ENCODE measurements at places on chromosomes 1 and 21.
A peak's percentile ranks its signal among the peaks of the same experiment; 100 is the strongest.

DNA sequence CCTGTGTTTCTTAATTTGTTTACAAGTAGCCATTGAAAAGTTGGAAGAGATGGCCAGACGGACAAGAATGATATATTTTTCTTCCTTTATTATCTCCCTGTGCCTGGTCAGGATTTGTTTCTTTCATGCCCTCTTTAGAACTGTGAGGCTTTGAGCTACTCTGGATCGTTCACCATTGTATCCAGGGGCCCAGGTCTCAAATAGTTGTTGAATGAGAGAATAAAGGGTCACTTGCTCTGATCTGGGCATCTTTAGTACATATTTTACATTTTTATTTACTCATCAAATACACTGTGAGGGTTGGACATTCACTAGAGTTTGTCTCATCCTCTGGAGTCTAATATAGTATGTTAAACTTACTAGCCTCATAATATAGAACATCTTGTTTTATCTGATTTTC, 48.7 kb downstream of the IVNS1ABP start:
- DNase-seq = no peak

DNA sequence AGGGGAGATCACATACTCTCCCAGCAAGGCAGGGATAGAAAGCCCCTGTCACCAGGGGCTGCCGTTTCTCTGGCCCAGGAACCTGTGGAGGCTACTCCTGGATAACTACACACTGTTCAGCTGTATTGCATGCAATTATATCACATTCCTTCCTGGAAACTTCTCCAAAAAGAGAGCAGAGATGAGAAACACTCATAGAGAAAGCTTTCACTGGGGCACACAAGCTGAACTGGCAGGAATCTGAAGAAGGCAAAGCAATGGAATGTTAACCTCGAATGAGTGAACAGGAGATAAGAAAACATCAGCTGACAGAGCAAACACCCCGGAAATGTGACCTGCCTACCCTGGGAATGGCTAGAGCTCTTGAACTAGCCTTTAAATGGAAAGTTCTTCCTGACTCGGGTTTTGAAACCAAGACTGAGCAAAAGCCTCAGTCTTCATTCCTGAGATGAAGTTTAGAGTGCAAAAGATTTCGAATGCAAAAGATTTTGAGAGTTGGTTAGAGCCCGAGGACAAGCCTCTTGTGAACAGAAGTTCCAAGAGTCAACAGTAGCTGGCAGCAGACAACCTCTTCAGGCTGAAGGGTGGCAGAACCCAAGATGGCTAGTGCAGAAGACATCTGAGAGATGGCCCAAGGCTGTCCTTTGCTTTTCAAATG, 32.3 kb downstream of the CCN1 start:
- DNase-seq = peak; percentile 73

GRCh38 chr1:241542199-241542907, 10.2 kb downstream of the KMO start:
- no peak for DNase-seq

DNA sequence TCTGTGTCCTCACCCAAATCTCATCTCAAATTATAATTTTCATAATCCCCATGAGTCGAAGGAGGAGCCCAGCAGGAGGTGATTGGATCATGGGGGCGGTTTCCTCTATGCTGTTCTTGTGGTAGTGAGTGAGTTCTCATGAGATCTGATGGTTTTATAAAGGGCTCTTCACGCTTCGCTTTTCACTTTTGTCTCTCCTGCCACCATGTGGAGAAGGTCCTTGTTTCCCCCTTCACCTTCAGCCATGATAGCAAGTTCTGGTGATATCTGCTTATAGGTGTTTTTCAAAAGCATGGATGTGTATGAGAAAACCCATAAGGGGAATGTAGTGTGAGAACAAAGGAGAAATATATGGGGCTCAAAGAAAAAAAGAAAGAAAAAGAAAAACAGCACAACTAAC, 405.9 kb upstream of the RGS18 start:
- no peak for DNase-seq

GRCh38 chr1:160665330-160666078, 18.7 kb upstream of the SLAMF1 start:
- DNase-seq = no peak
